ENCODE measurements at places on chromosomes 2 and 18.
A peak's percentile ranks its signal among the peaks of the same experiment; 100 is the strongest.

DNA sequence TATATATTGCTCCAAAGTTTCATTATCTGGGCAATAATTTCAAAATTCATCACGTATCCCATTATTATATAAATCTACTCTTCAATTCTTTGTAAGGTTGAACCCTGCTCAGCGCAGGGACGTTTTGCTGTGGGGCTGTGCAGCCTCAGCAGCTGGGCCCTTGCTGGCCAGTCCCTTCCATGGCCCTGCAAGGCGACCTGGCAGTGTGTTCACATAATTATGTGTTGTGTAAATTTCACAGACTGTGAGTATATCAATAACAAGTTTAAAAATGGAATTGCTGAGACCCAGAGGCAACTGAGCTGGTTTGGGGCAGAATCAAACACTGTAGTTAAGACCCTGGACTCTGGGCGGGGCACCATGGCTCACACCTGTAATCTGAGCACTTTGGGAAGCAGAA lies 16.1 kb upstream of the MAL start:
- DNase-seq, result no peak

DNA sequence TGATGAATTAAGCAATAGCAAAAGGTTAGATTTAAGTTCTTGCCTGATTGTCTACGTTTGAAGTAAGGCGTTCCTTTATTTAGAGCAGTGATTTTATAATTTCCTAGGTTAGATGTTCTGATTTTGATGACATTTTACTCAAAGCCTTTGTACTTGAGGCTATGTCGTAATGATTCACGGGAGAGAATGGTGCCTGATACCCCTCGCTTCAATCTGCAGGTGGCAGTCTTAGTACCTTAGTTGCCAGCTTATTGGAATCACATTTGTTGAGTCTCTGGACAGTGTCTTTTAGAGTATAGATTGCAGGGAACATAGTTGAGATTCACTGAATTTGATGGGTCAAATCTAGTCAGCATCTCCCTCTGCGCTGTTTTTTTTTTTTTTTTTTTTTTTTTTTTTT lies 89.5 kb downstream of the BIRC6 start:
- DNase-seq, result no peak

DNA sequence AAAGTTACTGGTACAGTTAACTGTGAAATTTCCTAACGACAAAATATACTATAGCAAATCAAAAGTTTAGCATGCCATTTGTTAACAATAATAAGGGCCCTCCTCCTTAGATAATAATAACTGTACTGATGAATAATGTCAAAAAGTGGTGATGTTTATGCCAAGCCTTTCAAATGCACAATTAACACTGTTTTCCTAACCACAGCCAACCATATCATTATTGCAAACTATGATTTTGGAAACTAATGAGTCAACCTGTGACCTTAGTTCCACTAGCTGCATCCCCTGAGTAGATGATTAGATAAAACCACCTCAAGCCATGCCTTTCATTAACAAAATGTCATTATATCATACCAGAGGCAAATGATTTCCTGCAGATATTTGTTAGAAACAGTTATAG lies 25.1 kb upstream of the GPR75 start:
- DNase-seq, result no peak

DNA sequence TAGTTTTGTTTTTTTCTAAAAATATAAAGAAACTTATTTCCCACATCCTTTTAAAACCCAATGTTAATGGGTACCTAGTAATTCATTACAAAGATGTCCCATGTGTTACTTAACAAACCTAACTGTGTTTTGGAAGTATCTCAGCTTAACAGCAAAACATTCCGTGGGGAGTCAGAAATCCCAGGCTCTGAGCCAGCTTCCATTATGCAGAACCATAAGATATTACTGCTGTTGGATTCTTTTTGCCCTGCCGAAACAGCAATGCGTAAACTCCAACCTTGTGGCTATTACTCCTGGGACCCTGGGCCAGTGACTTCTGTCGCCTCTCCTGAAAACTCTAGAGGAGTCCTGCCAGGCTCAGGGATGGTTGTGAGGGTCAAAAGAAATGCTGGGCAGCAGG lies 174.1 kb downstream of the UXS1 start:
- DNase-seq, result no peak

- DNase-seq, result no peak
Observed at GRCh38 chr18:8303151-8303755, 306.0 kb upstream of the RAB12 start.

GRCh38 chr18:74387383-74387782 lies 69.7 kb downstream of the DIPK1C start:
- DNase-seq, result no peak

- DNase-seq, result no peak
Observed at GRCh38 chr2:20571644-20572215, 79.2 kb downstream of the HS1BP3 start.

- no peak for DNase-seq
Observed at GRCh38 chr2:196195302-196195701, 23.9 kb upstream of the STK17B start.

DNA sequence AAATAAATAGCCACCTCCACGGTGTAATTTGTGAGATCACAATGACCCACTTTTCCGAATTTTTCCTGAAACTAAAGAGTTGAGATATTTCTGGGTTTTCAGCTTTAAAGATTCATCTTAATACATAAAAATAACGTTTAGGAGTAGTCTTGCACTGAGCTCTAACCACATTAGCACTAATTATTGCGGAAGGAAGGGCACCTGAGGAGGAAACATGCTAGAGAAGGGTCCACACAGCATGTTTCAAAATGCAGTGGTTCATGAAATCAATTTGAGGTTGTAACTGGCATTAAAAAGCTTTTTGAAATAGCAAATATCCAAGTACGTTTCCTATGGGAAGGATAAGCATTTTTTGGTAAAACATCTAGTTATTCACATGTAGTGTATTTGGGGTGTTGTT lies 8.4 kb downstream of the INPP4A start:
- DNase-seq, result no peak

DNA sequence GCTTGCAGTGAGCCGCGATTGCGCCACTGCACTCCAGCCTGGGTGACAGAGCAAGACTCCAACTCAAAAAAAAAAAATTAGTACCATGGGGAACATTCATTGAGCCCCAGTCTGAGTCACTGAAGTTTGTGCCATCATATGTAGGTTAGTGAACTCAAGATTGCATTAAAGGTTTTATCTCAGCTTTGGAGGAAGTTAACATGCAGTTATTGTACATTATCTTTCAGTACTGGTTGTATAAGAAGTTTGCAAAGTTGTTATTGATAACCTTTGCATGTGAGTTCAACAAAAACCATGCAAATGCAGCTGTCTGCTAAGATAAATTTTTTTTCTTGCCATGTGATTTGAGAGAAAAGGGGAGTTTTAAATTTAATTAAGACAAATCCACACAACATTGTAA lies 95.7 kb downstream of the MEIS1 start:
- no peak for DNase-seq

GRCh38 chr18:74497324-74497676 lies 1.1 kb downstream of the CNDP2 start:
- peak; percentile 11 for DNase-seq

DNA sequence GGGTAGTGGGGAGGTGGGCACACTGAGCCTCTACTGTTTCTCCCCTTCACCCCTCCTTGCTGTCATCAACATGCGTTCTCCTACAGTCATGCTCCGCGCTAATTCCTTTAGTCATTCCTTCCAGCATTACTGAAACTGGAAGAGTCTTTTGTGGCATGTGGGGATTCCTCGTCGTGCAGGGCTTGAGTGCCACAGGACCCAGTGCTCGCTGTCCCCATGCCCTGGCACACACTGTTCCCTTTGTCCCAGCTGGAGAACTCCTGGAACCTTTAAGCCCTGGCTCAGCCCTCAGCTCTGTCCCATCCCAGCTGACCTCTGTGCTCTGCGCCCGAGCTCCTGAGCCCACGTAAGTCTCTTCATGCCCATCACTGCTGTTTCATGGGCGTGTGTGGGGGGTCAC lies 42.1 kb downstream of the ODC1 start:
- DNase-seq, result no peak

GRCh38 chr2:183248866-183249567 lies 124.8 kb downstream of the NUP35 start:
- DNase-seq, result no peak

GRCh38 chr2:202193305-202193704 lies 45.1 kb downstream of the SUMO1 start:
- DNase-seq, result no peak

DNA sequence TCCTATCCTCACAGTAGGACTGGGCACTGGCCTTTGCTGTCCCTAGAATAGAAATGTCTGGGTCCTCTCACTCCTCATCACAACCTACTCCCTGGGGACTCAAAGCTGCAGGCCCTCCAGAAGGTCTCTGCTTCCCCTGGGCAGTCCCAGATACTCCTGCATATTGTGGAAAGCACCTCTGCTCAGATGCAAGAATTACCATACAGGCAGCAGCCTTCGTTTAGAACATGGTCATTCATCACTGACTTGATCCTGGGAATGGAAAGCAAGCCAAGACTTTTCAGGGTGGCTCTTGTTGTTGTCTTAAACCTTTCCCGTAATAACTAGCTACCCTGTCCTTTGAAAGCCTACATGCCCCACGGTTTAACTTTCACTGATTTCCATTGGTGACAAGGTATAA lies 53.1 kb upstream of the NPAS2 start:
- DNase-seq, result no peak

GRCh38 chr18:36608107-36608506 lies 220.7 kb downstream of the TPGS2 start:
- DNase-seq, result no peak

DNA sequence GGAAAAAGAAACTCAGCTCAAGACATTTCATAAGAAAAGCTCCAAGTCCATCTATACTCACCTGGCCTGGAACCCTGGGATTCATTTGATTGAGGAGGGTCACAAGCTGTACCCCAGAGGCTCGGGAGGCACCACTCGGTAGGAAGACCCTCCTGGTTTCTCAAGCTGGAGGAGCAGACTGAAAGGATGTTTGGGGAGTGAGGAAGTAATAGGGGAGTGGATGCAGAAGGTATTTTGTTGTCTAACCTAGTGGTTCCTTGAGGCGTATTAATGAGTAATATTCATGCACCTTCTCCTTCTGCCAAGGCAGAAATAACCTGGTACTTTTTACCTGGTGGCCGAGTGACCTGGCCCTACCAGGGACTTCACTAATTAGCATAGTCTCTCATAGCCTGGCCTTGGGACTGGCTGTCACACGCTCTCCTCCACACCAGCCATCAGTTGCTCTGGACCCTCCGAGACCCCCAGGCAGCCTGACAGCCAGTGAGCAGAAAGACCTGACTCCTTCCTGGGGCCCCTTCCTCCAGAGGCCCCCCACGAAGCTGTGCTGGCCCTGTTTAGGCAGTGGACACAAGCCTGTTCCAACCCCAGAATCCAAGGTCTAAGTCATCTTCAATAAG lies 161.4 kb downstream of the BCL2 start:
- no peak for DNase-seq

- no peak for DNase-seq
Observed at GRCh38 chr2:175111200-175111657, 56.8 kb downstream of the ATF2 start.

- DNase-seq, result no peak
Observed at GRCh38 chr2:101622210-101623030, 75.1 kb upstream of the MAP4K4 start.

GRCh38 chr18:3015204-3015592 lies 2.3 kb upstream of the LPIN2 start:
- no peak for DNase-seq

- no peak for DNase-seq
Observed at GRCh38 chr2:219798430-219798829, 171.0 kb downstream of the SLC4A3 start.

DNA sequence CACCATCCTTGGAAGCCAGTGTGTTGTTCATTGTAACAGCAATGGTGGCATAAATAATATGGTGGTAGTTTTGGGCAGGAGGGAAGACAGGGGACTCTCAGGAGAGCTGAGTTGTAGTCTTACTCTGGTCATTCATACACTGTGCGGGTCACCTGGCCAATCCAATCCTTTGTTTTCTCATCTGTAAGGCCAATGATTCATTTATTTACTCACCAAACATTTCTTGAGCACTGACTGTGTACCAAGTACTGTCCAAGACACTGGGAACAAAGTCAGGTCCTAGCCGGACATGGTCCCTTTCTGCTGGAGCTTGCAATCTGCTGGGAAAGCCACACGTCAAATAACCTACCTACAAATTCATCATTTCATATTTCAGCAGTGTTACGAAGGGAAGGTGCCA lies 302.7 kb downstream of the CYP26B1 start:
- no peak for DNase-seq

DNA sequence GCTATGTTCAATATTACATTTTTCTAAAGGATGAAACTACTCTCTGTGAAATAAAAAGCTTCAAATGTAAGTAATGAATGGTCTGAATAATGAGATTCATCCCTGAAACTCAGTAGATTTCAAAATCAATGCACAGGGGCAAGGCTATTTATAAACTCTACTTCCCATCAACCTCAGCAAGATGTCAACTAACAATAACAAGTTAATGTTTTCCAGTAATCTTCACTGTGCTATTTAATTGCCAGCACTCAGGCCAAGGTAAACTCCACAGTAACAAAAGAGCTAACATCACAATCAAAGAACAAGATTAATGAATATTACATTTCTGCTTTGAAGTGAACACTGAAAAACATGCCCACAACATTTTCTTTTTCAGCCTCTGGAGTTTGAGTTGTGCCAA lies 144.3 kb upstream of the ZFP36L2 start:
- DNase-seq, result no peak

- no peak for DNase-seq
Observed at GRCh38 chr2:157107877-157108276, 149.6 kb upstream of the GALNT5 start.

DNA sequence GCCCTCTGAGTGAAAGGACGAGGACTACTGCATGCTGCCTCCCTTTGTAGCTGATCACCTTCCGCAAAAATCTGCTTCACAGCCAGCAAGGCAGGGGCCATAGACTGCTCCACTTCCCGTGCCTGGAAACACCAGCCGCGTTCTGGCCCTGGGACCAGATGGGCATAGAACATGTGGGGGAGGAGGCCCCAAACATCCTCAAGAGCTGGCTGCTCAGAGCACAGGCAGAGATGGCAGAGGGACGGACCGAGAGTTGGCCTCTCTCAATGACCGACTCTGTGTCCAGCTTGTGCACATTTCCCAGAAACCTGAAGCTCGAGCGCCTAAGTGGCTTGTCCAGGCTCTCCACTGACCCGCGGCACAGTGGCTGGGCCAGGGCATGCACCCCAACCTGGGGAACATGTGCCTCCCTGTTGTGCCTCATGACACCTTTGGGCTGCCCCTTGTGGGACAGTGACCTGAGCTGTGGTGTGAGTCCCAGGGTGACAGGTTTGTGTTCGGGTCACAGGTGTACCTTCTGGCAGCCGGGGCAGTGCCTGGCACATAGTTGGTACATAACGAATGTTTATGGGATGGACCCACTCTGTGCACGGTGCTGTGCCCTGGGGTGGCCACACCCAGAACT lies 9.1 kb downstream of the KCNF1 start:
- DNase-seq, result no peak

GRCh38 chr2:88161446-88162244 lies 8.5 kb upstream of the THNSL2 start:
- no peak for DNase-seq

- no peak for DNase-seq
Observed at GRCh38 chr2:73920577-73921545, 5.8 kb upstream of the DGUOK start.

- DNase-seq, result no peak
Observed at GRCh38 chr2:215548714-215549113, 112.8 kb upstream of the FN1 start.

GRCh38 chr2:24075259-24075658 lies 867 bp downstream of the SF3B6 start:
- DNase-seq, result no peak

Measured in dorsolateral prefrontal cortex (tissue), 122 donors.